ENCODE measurements at places on chromosomes 3 and 15.

- DNase-seq: no peak
These were observed 7.7 kb downstream of the IGDCC4 start for GRCh38 chr15:65414841-65415621.

- no peak for DNase-seq
These were observed 252.5 kb downstream of the CDIN1 start for GRCh38 chr15:36831904-36832287.

DNA sequence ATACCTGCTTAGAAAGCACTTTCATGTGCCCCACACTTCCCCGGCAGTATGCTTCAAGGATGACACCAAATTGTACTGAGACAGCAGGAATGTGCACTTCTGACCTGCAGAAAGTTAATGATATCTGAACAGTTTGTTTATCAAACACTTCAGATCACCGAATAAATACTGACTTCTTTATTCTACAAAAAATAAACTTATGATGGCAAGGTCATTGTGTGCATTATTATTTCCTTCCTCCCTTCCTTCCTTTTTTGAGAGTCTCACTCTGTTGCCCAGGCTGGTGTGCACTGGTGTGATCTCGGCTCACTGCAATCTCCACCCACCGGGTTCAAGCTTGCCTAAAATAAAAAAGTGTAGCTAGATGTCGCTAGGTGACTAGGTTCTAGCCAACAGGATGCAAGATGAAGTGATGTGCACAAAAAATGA lies 80.3 kb downstream of the FAIM start:
- DNase-seq: no peak

DNA sequence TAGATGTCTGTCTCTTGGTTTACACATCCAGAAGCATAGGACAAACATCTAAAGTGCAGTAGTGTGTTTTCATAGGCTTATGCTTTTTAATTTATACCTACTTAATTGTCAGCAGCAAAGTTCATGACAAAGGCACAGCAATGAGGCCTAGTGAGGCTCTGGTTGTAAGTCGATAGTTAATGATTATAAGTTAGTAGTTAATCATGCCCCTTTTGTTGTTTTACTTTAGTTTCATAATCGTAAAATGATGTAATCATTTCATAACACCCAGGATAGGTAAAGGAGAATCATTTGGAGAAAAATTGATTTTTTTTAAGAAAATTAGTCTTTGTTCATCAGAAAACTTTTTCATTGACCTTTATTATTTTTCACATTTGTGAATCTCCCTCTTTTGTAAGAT lies 351.9 kb downstream of the LSAMP start:
- no peak for DNase-seq

DNA sequence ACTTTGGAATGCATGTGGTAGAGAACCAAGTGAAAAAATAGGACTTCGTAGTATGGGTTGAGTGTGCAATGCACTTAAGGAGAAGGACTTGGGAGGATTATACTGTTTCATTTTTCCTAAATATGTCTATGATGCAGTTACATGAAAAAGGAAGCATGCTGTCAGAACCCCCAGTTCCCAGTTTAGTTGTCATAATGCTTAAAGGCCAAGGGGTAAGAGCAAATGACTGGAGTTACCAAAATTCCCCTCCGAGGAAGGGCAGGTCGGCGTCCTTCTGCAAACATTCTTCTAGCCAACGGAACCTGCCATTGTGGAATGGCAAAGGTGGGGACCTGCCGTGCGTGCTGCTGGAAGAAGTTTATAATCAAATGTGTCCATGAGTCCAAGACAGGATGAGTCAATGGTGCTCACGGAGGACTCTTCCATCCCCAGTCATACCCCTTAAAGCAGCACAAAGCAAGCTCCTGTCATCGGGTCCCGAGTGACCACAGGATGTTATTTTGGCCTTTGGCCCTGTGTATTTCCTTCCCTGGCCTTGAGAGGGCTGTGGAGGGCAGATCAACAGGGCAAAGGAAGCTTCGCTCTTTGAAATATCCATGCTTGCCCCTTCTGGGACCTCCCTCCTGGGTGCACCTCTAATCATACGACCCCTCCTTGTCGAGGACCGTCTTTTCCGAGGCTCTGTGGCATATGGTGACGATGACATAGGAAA lies 93.2 kb downstream of the SLCO3A1 start:
- no peak for DNase-seq

GRCh38 chr3:170787464-170787863 lies 82.5 kb downstream of the RPL22L1 start:
- no peak for DNase-seq

- no peak for DNase-seq
These were observed 78.4 kb upstream of the PRR23E start for GRCh38 chr3:127114337-127115070.

- DNase-seq: no peak
These were observed 120.0 kb downstream of the PLD1 start for GRCh38 chr3:171690281-171690680.

DNA sequence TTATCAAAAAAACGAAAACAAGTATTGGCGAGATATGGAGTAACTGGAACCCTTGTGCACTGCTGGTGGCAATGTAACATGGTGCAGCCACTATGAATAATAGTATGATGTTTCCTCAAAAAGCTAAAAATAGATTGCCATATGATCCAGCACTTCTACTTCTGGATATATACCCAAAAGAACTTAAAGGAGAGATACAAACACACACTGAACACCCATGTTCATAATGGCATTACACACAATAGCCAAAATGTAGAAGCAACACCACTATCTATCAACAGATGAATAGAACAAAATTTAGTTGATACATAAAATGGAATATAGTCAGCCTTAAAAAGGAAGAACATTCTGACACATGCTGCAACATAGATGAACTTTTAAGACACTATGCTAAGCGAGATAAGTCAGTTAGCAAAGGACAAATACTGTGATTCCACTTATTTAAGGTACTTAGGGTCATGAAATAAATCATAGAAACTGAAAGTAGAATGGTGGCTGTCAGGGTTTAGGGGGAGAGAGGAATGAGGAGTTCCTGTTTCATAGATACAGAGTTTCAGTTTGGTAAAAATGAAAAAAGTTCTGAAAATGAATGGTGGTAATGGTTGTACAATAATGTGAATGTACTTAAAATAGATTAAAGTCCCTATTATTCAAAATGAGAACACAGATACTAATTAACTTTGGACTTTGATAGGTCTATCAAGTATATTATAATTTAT lies 59.4 kb upstream of the IMPG2 start:
- no peak for DNase-seq

DNA sequence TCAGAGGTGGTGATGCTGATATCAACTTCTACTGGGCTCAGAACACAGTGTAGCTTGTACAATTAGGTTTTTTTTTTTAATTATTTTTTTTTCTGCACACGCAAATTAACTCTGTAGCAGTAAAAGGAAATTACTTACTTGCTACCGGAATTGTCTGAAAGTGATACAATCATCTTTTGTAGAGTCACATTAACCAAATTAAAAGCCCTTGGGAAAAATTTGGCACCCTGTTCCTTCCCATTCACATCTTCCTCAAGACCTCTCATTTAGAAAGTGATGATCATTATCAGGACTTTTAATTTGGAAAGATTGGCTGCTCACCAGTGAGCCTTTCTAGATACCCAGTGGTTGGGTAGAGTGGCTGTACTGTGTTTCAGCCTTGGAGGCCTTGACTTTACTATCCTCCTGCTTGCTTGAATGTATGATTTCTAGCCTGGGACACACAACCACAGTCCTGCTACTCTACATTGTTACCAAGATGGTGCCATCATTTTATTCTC lies 158.3 kb downstream of the ECT2 start:
- no peak for DNase-seq

DNA sequence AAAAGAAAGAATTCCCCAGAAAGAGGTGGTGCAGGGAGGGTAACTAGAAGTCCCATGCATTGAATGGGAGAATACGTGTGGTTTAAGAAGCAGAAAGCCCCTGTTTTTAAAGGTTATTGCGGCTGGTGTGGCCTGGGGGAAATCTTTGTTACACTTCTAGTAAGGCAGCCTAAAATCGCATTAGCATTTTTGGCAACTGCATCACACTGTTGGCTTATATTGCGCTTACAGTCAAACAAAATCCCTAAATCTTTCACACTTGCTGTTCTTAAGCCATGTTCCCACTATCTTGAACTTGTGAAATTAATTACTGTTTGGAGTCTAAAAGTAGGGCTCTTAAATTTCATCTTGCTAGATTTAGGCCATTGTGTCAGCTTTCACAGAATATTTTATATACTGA lies 66.0 kb upstream of the GOLIM4 start:
- DNase-seq: no peak

GRCh38 chr3:112471596-112472325 lies 27.5 kb downstream of the BTLA start:
- no peak for DNase-seq

GRCh38 chr15:96217983-96218382 lies 112.5 kb upstream of the NR2F2 start:
- DNase-seq: no peak

DNA sequence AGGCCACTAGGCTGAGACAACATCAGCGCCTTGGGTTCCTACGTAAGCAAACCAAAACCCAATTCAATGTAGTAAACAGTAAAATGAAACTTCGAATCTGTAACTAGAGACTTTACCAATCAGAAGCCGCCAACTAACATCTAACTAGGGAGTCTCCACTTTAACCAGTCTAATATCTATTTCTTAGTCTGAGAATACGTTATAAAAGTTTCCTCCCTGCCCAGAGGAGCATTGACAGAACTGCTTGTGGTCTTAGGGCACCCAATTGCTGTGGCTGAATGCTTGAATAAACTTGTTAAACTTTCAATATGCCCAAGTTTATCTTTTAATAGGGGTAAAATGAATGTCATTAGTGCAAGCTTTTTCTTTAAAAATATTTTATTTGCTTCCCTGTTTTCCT lies 4.3 kb downstream of the CP start:
- DNase-seq: no peak

DNA sequence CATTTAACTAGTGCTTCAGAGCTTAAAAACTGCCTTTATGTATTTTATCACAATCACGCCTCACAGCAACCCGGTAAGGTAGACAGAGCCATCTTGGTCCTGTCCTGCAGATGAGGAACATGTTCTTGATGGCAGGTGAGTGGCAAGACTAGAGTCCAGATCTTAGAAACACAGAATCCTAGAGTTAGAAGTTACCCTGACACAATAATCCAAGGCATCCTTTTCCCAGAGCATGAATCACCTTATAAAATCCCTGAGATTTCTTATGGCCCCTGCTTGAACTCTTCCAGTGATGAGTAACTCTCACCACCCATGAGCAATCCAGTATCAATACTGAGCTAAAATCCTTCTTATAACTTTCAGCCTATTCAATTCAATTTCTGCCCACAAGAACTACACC lies 16.9 kb downstream of the POPDC2 start:
- no peak for DNase-seq

DNA sequence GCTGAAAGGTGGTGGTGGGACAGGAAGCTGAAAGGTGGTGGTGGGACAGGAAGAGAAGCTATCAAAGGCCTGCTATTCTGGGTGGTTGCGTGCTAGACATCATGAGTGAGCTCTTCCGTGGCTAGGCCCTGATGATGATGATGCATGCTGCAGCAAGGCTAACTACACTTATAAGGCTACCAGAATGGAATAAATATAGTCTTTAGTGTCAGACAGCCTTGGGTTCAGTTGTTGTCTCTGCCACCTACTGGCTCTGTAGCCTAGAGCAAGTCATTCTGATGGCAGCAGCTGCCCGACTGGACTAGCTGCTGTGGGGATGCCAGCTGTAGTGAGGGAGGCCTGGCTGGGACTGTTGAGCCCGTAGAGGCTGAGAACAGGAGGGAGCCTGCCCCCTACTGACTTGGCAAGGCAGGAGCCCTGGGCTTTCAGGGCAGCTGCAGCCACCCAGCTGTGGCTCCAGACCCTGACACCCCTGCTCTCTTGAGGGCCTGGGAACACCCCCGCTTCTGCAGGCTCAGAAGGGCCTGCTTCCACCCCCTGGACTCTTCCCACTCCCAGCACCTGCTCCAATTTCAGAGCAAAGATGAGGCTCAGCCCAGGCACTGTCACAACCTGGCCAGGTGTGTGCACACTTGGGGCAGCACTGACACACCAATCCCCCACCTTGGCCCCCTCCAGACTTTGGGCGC lies 21.4 kb upstream of the ZBED2 start:
- DNase-seq: no peak

DNA sequence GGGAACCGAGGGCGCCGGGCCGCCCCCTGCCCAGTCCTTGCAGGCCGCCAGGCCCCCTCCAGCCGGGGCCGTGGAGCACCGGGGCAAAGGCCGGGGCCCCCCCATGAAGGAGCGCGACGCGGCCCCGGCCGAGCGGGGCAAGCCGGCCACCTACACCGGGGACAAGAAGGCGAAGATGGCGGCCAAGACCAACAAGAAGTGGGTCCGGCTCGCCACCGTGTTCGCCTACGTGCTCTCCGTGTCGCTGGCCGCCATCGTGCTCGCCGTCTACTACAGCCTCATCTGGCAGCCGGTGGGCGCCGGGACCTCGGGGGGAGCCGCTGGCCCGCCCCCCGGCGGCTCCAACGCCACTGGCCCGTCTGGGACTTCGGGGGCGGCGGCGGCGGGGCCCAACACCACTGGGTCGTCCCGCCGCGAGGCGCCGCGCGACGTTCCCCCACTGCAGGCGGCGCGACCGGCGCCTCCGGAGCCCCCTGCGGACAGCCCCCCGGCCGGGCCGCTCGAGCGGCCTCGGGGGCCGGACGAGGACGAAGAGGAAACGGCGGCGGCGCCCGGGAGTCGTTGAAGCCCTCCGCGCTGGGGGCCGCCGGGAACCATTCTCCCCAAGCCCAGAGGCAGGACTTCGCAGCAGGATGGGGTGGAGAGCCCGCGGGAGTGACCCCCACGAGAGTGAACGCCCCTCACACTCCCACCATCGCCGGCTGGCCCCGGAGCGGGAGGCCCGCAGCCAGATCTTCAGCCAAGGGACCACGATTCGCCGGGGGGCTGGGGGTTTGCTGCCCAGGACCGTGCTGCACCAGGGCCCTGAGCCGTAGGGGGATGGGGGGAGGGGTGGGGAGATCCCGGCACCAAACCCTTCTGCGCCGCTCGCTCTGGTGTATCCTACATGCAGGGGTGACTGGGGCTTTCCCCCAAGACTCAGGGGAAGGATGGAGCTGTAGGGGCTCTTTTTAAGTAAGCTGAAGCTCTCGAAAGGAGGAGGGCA lies 753 bp downstream of the INAFM2 start:
- DNase-seq: no peak
